ENCODE measurements at places on chromosomes 4 and X. TPM values are rescaled to one million over a fixed set of nuclear protein-coding genes. Genes with fewer than 3 reads are reported as not detected.

BGN gene
- total RNA-seq: 2.4 TPM

CC2D2A gene
- total RNA-seq: 40.4 TPM

NELFA gene
- total RNA-seq: 12.6 TPM

TCEAL2 gene
- total RNA-seq: not detected
